ENCODE measurements at places on chromosomes 13 and 19. TPM values are rescaled to one million over a fixed set of nuclear protein-coding genes. Genes with fewer than 3 reads are reported as not detected.

Gene LRRC63
- total RNA-seq: under 0.01 TPM

Gene ZNF439
- total RNA-seq: 5.0 TPM

Gene HOMER3
- total RNA-seq: 56.3 TPM

Gene CYP4F2
- not detected for total RNA-seq

Gene NTF4
- 0.16 TPM for total RNA-seq

Gene MED29
- total RNA-seq: 12.8 TPM

Gene MBD3L2B
- total RNA-seq: not detected

Gene UQCR11
- total RNA-seq: 103 TPM

Measured in bronchial smooth muscle cell (primary cell).